T-helper 9 cell (primary cell): ENCODE measurements at places on chromosomes 13 and 19.

GRCh38 chr13:109256866-109257760 is 529.3 kb downstream of the IRS2 start:
- DNase-seq: no peak

DNA sequence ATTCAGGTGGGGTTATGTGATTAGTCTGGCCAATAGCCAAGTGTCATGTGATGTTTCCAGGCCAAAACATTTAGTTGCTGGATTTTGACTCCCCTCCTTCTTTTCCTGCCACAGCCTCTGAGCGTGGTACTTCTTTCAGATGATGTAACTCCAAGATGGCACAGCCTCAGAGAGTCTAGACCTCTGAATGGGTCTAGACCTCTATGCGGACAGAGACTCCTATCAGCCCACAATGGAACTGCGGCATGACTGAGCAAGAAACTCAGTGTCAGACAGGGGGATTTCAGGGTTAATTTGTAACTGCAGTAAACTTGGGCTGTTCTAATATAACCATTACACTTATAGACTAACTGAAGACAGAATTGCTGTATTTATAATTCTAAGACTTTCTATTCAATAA is 42.6 kb upstream of the ZDHHC20 start:
- no peak for DNase-seq

GRCh38 chr13:79456656-79457365 is 24.1 kb upstream of the NDFIP2 start:
- DNase-seq: no peak

GRCh38 chr13:99386495-99386894 is 79.3 kb upstream of the GPR183 start:
- no peak for DNase-seq

- DNase-seq: no peak
These were observed 1438.6 kb downstream of the UQCRFS1 start for GRCh38 chr19:27774337-27774736.

GRCh38 chr13:99396446-99396845 is 89.2 kb upstream of the GPR183 start:
- no peak for DNase-seq
